MCF 10A (cell line): ENCODE measurements at places on chromosomes 11 and 22.

- H3K4me1 ChIP-seq: peaks cover 5% of the 10 kb centered on the region
- no peak for DNase-seq
Measured at GRCh38 chr11:8593455-8593854, 573 bp downstream of the STK33 start.

- H3K4me3 ChIP-seq: no peak overlapping the region
- no peak for DNase-seq
- no peaks in the 10 kb centered on the region for H3K4me1 ChIP-seq
- H3K27me3 ChIP-seq: no peaks in the 10 kb centered on the region
Measured at GRCh38 chr11:134503100-134503499, 91.1 kb upstream of the B3GAT1 start.

DNA sequence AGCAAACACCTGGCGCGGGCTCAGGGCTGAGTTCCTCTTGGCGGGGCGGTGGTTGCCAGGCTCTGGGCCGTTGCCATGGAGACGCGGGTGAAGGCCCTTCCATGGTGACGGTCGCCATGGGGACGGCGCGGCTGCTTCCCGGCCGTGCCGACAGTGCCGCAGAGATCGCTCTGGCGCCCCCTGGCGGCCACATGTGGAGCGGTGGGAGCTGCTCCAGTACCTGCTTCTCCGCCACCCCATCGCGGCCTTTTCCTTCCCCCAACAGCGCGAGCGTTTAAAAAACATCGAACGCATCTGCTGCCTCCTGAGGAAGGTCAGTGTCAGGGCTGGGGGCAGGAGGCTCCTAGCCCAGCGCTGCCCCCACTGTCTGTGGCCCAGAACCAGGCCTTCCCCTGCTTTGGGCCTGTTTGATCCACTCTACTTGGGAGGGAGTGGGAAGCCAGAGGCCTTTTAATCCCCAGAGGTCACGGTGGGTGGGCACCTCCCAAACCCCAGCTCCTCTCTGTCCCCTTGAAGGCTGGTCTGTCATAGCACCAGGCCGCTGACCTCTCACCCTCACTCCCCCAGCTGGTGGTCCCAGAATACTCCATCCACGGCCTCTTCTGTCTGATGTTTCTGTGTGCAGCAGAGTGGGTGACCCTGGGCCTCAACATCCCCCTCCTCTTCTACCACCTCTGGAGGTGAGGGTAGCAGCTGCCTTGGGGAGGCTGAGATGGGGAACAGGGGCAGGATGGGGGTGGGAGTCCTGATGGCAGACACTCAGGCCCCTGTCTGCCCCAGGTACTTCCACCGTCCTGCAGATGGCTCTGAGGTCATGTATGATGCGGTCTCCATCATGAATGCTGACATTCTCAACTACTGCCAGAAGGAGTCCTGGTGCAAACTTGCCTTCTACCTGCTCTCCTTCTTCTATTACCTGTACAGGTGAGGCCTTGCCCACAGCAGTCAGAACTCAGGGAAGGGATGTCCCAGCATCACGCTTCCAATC is 4.8 kb downstream of the CNIH2 start:
- H3K4me3 ChIP-seq: no peak overlapping the region
- no peak overlapping the region for H3K27ac ChIP-seq
- H3K27me3 ChIP-seq: peaks cover 10% of the 10 kb centered on the region
- DNase-seq: peak; percentile 89

GRCh38 chr11:44524751-44525201 is 40.7 kb upstream of the CD82 start:
- no peaks in the 10 kb centered on the region for H3K27me3 ChIP-seq
- no peak for DNase-seq
- H3K36me3 ChIP-seq: no peaks in the 10 kb centered on the region
